ENCODE measurements at places on chromosomes 11 and 22.

DNA sequence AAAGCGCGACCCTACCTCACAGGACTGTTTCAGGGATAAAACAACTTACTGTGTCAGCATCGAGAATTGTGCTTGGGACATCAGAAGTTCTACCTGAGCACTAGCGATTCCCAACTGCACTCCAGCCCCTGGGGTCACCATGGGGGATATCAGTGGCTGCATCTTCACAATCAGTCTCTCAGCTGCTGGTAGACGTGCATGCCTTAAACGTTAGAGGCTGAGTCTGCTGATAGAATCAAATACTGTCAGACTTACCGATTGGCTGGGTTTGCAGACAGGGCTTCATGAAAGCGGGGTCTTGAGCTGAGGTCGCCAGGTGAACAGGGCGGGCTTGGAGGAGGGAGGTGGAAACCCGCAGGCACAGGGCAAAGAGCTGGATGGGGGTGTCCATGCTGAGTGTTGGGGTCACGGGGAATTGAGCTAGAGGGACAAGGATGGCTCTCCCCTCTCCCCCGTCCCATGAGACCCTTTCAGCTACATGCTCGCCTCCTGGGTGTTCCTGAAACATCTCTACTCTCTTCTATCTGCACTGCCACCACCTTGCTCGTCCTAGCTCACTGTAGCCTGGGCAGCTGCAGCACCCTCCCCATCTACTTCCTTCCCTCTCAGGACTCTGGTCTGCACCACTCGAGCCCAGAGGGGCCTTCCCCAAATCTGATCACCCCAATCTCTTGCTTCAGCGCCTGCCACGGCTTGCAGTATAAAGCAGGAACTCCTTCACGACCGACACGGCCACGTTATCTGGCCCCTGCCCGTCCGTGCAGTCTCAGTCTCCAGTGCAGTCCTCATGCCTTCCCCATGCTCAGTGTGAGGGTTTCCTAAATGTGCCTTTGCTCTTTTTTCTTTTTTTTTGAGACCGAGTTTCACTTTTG lies 43.5 kb downstream of the ST14 start:
- no peak for DNase-seq

DNA sequence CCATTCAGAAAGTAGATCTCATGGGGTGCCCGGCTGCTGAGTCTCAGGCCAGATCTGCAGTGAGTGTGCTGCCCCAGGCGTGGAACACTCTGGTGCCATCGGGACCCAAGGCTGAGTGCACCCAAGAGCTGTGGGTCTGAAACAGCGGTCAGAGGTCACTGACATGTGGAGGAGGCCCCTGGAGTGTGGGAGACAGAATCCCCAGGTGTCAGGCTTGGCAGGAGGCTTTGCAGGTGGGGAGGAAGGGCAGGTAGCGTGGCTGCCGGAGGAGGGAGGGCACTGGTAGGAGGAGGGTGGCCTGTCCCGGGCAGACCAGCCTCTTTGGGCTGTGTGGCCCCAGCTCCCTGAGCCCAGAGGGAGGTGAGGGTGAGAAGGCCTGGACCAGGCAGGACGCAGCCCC lies 31.7 kb upstream of the KRTAP5-6 start:
- DNase-seq = no peak

GRCh38 chr22:39306456-39307361 lies 12.7 kb downstream of the RPL3 start:
- no peak for DNase-seq

DNA sequence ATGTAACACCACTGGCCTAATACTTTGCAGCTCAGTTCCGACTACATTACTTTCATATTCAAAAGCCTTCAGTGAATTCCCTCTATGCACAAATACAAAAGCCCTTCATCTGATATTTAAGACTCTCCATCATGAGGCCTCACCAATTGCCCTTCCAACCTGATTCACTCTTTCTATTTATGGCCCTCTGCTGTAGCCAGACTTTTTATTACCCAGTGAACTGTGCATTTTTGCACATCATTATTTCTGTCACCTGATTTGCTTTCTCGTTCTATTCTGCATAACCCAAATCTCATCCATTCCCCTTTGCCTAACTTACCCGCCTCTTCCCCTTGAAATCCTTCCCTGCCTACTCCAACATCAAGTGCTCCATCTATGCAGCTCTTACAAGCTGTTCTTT lies 78.3 kb downstream of the BBOX1 start:
- DNase-seq = no peak

DNA sequence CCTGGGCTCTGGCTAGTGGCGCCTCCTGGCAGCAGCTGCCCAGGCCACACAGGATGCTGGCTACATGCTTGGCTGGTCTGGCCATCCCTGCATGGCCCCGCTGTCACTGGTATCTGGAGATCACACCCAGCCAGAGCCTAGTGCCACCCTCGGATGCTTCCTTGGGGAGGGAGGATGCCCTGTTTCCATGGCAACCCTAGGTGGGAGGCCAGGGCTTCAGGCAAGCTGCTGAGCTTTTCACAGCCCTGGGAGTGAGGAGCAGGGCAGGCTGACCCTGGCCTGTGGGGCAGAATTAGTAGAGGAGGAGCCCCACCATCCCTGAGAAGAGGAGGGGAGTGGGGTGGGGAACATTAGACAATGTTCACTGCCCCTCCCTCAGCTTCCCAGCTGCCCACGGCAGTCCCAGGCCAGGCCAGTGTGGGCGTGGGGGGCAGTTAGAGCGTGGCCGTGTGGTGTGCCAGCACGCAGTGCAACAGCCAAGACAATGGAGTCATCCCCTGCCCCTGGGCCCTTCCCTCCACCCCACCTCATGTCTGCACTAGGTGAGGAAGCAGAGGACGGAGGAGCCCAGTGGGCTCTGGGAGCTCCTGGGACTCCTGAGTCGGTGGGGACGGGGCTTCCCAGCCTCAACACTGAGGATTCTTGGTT lies 50.4 kb downstream of the PARVB start:
- no peak for DNase-seq
